Left lung (tissue), 14 donors: ENCODE measurements at places on chromosomes 11 and 22. TPM values are rescaled to one million over a fixed set of nuclear protein-coding genes. Genes with fewer than 3 reads are reported as not detected.

GRCh38 chr11:3796346-3796745 is 1.0 kb downstream of the NUP98 start:
- DNase-seq, result no peak

Gene UQCC3
- 9.0 TPM for polyA plus RNA-seq

Gene SCUBE2
- 33.5 TPM for polyA plus RNA-seq

DNA sequence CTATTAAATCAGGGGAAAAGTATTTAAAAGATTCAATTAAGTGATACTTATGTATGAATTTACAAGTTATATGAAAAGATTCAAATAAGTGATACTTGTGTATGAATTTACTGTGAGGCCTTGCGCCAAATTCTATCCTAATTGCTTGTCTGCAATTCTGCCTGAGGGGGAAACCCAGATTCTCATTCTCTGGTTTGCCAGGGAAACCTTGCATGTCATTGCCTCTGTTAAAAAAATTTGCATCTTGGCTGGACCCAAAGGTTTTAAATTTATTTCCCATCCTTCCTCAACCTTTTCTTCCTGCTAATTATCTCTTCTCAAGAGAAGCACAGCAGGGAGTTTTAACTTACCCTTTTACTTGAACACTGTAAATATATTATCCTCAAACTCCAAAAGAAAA is 13.8 kb downstream of the OLFML1 start:
- no peak for DNase-seq

GRCh38 chr22:40177738-40178416 is at the start of gene TNRC6B:
TSS of gene TNRC6B (plus strand) at chr22:40177925. CDS start at chr22:40178136, 211 bp downstream.
- DNase-seq, result peak; percentile 90

Gene NLRP10
- polyA plus RNA-seq, result not detected

DNA sequence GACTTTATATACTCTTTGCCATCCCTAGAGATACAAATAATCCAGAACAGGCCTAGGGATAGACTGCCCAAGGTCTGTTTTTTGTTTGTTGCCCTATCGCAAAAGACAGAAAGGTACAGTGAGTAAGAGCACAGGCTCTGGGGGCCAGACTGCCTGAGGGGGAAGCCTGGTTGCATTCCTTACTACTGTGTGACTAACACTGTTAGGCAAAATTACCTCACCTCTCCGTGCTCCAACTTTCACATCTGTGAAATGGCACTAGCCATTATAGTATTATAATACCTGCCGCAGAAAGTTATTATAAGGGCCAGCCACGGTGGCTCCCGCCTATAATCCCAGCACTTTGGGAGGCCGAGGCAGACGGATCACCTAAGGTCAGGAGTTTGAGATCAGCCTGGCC is 14.5 kb downstream of the SLC35F2 start:
- DNase-seq, result no peak

Gene TPCN2
- 12.8 TPM for polyA plus RNA-seq

DNA sequence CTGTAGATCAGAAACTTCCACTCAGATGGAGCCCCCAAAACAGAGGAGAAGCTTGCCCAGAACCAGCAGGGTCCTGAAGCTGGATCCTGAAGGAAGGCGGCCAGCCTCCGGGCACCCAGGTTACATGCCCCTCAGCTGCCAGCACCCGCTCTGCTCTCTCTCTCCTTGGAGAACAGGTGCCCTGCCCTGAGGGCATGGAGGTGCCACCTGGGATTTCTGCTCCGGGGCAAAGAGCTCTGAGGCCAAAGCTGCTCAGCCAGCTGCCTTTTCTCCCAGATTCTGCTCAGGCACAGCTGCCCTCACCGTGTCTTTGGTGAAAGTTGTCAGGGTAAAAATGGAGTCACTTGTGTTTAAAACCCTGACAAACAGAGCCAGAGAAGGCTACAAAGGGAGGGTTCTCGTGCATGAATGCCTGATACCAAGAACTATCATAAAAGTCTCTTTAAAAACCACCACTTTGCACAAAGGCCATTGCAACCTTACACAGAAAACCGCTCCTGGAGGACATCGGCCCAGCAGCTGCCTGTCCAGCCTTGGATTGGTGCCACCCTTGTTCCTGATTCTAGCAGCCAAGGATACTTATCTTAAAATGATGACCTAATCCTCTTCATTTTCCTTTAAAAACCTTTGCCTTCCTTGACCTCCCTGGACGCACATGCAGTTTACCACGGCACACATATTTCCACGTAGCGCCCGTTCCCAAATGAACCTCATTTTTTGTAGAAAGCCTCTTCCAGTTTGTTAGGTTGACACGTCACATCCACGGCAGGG is 140.0 kb downstream of the CACNA1I start:
- no peak for DNase-seq

Gene NAALAD2
- 58.5 TPM for polyA plus RNA-seq

GRCh38 chr22:38569972-38570778 is at the start of gene DMC1:
TSS of gene DMC1 (minus strand) at chr22:38570183. CDS start at chr22:38568256, 1,927 bp downstream.
- peak; percentile 96 for DNase-seq

DNA sequence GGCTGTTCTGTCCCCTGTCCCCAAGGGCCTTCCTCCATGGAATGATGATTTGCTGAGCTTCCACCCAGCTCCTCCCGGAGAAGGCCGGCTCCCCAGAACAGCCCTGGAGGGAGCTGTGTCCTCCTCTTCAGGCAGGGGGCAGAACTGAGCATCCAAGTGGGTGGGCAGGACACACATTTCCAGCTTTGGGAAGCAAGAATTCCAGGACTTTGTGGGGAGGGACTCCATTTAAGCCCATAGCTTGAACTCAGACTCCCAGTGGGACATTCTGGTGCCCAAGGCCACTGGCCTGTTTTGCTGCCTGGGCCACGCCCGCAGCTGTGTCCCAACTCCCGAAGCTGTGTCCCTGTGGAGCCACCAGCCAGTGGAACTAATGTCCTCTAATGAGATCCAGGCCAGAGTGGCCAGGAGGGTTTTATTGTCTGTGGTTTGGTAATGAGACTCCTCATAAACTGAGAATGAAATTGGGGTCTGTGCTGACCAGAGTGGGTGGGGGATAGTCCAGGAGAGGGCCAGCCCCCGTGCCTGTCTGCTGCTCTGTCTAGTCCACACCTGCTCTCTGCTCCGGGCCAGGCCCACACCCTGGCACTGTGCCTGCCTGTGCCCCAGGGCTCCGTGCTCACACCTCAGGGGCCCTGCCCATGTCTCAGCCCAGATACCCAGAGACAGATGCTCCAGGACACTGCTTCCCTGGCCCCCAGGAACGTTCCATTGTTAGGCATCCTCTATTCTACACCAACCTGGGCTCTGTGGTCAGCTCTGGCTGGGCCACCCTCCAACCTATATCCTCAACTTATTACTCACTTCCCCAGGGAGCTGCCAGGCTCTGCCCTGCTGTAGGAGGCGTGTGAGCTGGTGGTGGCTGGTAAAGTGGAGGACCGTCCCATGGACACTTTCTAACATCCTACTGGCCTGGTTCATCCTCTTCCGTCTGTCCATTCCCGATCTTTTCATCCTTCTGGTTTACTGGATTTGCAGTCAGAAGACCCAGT is 7.6 kb downstream of the NECTIN1 start:
- DNase-seq, result no peak

DNA sequence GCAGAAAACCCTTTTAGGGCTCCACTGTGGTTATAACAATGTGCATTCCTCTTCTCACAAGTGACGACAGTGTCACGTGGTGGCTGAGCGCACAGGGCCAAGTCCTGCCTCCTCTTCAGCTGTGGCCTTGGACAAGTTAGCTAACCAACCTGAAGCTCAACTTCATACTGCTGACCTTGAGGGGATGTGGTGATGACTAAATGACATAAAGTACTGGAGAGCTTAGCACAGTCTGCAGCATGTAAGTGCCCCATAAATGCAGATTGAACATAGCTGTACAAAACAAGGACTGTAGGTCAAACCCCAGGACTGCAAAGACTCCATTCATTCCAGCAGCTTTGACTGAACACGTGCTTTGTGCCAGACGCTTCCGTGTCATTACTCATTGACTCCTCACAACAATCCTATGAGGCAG is 20.1 kb upstream of the MRGPRX2 start:
- DNase-seq, result peak; percentile 45

Gene SCO2
- polyA plus RNA-seq, result not detected

GRCh38 chr11:46894506-46894905 is 23.8 kb downstream of the LRP4 start:
- no peak for DNase-seq

DNA sequence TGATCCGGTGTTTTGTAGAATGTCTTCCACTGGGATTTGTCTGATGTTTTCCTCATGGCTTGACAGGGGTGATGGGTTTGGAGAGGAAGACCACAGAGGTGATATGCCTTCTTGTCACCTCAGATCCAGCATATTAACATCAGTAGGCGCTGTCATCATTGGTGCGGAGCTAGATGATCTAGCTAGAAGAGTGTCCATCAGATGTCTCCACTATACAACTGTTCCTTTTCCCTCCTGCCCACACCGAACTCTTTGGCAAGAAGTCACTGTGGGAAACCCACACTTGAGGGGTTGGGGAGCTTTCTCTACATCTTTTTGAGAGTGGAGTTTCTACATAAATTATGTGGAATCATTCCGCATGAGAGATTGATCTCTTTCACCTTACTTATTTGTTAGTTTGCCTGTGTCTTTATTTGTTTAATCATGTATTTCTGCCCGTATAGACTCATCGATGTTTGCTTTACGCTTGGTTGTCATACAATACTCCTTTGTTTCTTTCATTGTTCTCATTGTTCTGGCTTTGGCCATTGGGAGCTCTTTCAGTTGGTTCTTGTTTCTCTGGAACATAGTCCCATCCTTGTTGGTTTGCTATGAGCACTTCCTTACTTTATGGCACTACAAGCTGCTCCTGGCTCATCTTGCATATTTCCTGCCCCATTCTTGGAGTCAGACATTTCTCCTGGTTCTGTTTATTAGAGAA is 1420.3 kb downstream of the BRD1 start:
- no peak for DNase-seq

DNA sequence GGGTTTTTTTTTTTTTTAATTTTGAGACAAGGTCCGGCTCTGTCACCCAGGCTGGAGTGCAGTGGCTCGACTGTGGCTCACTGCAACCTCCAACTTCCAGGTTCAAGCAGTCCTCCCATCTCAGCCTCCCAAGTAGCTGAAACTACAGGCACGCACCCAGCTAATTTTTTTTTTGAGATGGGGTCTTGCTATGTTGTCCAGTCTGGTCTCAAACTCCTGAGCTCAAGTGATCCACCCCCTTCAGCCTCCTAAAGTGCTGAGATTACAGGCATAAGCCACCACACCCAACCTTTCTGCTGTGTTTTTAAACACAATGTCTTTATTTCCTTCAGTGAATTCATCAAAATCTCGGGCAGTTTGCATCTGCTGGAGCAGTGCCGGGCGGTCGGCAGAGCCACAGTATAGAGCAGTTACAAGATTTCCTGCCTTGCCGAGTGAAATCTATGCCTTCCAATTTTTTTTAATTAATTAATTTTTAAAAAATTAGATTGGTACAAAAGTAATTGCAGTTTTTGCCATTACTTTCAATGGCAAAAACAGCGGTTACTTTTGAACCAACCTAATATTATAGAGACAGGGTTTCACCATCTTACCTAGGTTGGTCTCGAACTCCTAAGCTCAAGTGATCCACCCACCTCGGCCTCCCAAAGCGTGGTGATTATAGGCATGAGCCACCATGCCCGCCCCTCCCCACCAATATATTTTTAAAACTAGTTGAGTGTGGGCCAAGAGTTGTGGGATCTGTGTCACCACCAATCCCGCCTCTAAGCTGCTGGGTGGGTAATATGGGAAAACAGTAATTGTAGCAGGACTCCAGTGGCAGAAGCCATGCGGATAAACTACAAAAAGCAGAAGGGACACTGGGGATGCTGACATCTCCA is 2.7 kb upstream of the ACY3 start:
- DNase-seq, result no peak

DNA sequence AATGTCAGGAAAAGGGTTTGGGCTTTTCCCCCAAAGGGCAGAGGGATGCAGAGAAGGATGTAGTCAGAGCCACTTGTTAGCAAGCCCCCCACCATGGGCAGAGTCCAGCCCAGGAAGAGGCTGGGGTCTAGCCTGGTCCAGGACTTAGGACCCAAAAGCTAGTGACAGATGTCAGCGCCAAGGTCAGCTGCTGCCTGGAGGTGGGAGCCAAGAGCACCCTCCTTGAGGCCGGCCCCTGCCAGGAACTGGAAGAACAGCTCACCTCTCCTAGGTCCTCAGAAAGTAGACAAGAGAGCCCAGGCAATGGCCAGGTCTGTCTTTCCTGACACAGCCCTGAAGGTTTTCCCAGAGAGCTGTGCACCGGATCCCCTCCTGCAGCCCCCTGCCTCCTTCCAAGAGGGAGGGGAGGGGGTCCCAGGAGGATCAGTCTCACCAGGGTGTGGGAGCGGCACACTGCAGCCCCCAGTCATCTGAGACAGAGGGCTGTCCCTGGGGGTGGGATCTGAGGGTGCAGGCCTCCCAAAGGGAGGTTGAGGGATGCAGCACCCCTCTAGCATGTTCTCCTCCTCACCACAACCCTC is 14.6 kb upstream of the ARHGEF17 start:
- no peak for DNase-seq

DNA sequence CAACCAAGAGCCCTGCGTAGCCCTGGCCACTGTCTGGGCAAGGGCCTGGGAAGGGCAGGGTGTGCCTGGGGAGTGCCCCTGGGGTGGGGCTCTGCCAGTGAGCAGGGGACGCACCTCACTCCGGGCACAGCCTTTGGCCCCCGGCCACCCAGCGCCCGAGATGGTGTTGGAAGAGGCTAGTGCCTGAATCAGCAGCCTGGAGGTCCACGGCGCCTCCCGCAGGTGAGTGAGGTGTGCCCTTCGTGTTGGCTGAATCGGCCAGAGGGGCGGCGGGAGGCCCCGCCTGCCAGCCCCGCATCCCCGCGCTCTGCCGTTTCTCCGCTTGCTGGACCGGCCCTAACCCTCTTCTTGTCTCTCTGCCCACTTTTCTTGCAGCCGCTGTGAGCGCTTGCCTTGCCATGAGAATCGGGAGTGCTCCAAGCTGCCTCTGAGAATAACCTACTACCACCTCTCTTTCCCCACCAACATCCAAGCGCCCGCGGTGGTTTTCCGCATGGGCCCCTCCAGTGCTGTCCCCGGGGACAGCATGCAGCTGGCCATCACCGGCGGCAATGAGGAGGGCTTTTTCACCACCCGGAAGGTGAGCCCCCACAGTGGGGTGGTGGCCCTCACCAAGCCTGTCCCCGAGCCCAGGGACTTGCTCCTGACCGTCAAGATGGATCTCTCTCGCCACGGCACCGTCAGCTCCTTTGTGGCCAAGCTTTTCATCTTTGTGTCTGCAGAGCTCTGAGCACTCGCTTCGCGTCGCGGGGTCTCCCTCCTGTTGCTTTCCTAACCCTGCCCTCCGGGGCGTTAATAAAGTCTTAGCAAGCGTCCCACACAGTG is 60.1 kb downstream of the FBLN1 start:
- no peak for DNase-seq

- no peak for DNase-seq
Observed at GRCh38 chr22:40641269-40641668, 4.8 kb upstream of the MRTFA start.

- DNase-seq, result no peak
Observed at GRCh38 chr11:81444297-81444696, 1289.4 kb downstream of the FAM181B start.

GRCh38 chr11:17846852-17847453 is 112.4 kb downstream of the KCNC1 start:
- DNase-seq, result no peak

Gene DMC1
- 5.8 TPM for polyA plus RNA-seq
